ENCODE measurements at places on chromosomes 1 and 21. TPM values are rescaled to one million over a fixed set of nuclear protein-coding genes. Genes with fewer than 3 reads are reported as not detected.

Gene HRNR
- not detected for polyA plus RNA-seq

Gene GPR52
- polyA plus RNA-seq: not detected

Gene ROR1
- 4.6 TPM for polyA plus RNA-seq

Gene CLCA1
- 0.88 TPM for polyA plus RNA-seq

Gene ZNF644
- polyA plus RNA-seq: 21.6 TPM

Gene IL6R
- polyA plus RNA-seq: 8.5 TPM

Gene TNFRSF4
- 0.80 TPM for polyA plus RNA-seq

Data from testis (tissue), 5 donors.